ENCODE measurements at places on chromosomes 12 and 14.
A peak's percentile ranks its signal among the peaks of the same experiment; 100 is the strongest.

GRCh38 chr12:120851444-120851843 lies 52.7 kb downstream of the SPPL3 start:
- DNase-seq = no peak

GRCh38 chr12:92452763-92453162 lies 250.0 kb upstream of the PLEKHG7 start:
- DNase-seq = no peak

DNA sequence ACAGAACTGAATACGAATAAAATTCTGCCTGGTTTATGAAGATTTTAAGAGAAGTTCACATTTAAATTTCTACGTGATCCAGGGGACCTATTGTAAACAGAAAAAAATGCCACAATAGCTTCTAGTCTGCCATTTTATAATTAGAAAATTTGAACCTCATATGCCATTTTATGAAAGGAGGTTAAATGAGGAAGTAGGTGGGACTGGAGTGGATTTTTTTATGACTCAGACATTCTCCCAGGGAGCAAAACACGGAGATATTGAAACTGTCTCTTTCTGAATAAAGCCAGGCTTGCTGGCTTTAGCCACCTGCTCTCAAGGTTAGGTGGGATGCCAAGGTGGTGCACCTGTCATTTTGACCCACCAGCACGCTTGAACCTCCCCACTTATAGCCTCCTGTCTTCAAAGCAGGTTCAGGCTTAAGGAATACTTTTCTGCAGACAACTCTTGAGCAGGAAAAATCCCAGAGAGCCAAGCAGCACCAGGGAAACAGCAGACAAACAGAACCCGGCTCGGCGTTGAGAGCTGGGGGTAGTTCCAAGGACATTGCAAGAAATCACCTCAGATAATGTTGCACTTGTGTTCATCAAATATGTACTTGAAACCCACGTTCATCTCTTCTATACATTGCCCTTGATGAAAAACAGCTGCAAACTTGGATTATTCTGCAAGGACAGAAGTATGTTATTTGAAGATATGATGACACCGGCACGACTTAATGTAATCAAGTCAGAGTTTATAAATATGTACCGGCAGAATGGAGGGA lies 203.7 kb downstream of the PPM1H start:
- DNase-seq = no peak

- DNase-seq = no peak
Observed at GRCh38 chr12:102051431-102051965, 10.3 kb downstream of the WASHC3 start.

DNA sequence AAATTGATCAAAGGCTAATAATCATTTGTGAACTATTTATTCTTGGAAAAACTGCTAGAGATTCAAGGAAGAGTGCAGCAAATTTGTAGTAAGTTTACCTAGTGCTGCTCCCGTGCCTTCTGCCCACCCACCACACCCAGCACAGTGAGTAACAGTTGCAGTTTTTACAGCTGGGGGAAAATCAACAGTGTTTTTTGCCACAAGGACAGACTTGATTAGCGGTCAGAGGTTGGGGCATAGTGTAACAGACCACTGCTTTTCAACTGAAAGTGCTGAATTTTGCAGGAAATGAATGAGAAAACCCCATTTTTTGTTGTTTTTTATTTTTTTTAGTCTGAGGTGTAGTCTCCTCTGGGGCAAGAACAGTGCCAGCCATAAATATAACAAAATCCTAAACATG lies 7.5 kb upstream of the KLRK1 start:
- no peak for DNase-seq

GRCh38 chr14:22812744-22813143 lies 2.5 kb downstream of the SLC7A7 start:
- no peak for DNase-seq

DNA sequence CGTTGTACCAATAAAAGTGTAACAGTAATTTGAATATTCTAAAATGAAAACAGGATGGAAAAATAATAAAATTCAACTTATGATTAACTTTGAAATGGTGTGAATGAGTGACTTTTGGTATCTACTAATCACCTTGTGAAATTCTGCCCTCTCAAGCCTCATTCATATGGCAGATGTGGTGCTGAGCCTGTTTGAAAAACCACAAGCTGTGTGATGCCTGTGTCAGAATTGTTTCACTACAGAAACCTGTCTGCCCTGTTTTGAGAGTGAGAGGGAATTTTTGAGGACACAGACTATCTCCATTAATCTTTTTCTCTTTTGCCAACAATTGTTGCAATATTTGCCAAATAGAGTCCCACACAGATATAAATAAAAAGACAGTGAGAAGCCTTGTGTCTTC lies 3.9 kb upstream of the RNU6-7 start:
- no peak for DNase-seq

- no peak for DNase-seq
Observed at GRCh38 chr14:54105898-54106297, 149.3 kb upstream of the BMP4 start.

GRCh38 chr12:109696485-109697269 lies 16.9 kb upstream of the FAM222A start:
- DNase-seq = no peak

- no peak for DNase-seq
Observed at GRCh38 chr14:73630009-73630780, 14.6 kb upstream of the DNAL1 start.

DNA sequence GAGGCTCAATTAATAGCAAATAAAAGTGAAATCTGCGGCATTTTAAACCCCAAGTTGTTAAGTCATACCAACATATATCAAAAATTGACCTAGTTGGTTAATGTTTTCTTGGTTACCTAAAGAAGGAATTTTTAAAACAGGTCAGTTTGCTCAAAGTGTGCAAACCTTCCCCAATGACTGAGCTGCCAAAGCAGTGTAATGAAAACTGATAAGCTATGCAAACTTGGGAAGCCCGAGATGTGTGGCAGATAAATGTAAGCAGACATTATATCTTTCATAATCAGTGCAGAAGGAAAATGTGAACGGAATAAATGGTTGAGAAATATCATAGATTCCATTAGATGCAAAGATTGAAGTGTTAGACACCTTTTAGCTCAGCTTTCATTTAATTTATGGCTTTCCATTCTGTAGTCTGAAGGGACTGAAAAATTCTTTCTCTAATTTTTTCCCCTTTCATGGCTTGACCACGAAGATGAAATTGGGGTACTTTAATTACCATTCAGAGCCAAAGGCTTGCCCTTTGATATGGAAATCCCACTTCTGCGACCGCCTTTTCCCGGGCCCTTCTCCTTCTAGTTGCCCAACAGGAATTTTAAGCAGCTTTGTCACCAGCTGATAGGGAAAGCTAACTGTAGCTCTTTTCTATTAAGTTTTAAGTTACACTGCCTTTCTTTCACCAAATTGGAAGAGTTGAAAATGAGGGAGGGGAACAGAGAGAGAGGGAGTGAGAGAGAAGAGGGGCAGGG lies 306.6 kb upstream of the SOX5 start:
- no peak for DNase-seq

- DNase-seq = no peak
Observed at GRCh38 chr12:39571351-39571750, 48.3 kb downstream of the ABCD2 start.

- no peak for DNase-seq
Observed at GRCh38 chr12:107873223-107873622, 98.7 kb downstream of the ASCL4 start.

DNA sequence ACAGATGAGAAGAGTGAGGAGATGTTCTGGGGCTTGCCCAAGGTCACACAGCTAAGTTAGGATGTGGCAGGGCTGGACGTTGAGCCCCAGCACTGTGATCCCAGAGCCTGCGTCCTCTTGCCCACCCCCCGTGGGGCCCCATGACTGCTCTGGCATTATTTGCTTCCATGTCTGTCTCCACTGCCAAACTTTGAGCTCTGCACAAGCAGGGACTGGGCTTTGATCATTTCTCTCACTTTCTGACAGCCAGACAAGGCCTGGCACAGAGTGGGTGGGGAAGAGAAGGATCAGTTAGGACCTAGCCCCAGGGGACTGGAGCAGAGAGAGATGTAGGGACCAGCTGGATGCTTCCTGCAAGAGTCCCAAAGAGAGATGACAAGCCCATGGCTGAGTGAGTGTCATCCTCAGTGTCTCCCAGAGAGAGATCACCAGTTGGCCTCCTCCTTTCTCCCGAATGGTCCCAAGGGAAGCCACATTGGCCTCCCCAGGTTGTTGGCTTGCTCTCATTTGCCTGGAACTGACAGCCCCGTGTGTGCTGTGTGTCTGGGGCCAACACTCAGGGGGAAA lies 126.7 kb upstream of the PWP1 start:
- DNase-seq = no peak

- no peak for DNase-seq
Observed at GRCh38 chr14:90726656-90727055, 89.6 kb downstream of the TTC7B start.

DNA sequence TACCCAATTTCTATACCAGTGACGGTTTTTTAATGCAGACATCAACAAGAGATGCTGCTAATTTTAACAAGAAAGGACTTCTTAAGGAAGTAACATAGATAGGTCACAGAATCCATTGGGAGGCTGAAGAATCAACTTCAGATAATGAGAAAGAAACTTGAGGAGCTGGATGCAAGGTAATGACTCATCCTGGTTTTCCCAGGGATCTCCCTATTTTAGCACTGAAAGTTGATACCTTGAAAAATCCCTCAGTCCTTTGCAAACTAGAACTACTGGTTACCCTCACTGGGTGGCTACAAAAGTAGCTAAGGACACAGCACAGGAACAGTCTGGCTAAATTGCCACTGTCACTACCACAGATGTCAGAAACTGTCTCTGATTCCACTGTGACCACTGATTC lies 561.9 kb downstream of the FLRT2 start:
- DNase-seq = no peak

GRCh38 chr12:101783150-101783549 lies 43.9 kb upstream of the SYCP3 start:
- DNase-seq = no peak

- no peak for DNase-seq
Observed at GRCh38 chr14:68477461-68478085, 315.3 kb downstream of the ZFP36L1 start.

- no peak for DNase-seq
Observed at GRCh38 chr12:93536766-93537488, 35.5 kb upstream of the SOCS2 start.

DNA sequence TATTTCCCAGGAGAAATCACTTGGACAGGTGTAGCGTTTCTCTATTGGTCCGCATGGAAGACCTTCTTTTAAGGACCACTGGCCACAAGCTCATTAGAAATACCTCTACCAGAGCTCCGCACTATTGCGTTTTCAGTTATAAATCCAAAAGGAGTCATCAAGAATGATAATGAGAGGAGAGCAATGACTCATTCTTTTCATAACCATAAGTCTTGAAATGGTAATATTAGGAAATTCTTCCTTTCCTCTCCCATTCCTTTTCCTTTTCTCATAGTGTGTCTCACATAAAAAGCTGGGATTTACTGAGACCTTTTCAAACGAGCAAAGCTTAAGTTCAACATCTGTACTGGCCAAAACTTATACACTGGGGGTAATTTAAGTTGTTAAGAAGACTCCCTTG lies 215.7 kb downstream of the CPNE8 start:
- DNase-seq = no peak

GRCh38 chr12:70615174-70615866 lies 21.9 kb downstream of the PTPRB start:
- DNase-seq = no peak

DNA sequence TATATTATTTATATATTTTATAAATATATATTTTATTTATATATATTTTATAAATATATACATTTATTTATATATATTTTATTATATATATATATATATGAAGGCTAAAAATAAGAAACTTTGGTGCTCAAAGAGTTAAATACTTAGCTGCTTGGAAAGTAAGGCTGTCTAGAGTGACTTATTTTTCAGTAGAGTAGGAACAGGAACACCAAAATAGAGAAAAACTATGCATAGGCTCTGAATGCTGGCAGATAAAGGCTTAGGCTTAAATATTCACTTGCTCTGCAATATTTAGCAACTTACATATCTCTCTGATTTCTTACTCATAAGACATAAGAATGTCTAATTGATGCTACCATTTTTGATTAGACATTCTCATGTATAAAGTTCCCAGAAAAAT lies 991.2 kb downstream of the VRK1 start:
- no peak for DNase-seq

GRCh38 chr12:114476159-114476558 lies 70.2 kb upstream of the TBX5 start:
- DNase-seq = no peak

- no peak for DNase-seq
Observed at GRCh38 chr12:49578471-49579112, 10.7 kb upstream of the MCRS1 start.

GRCh38 chr12:109870648-109871047 lies 9.7 kb downstream of the GLTP start:
- DNase-seq = no peak

GRCh38 chr14:68703093-68703492 lies 89.8 kb downstream of the ZFP36L1 start:
- DNase-seq = no peak

- DNase-seq = no peak
Observed at GRCh38 chr14:105430042-105430441, 10.4 kb downstream of the MTA1 start.

- no peak for DNase-seq
Observed at GRCh38 chr14:50086321-50086711, 30.1 kb downstream of the VCPKMT start.

GRCh38 chr12:26246483-26247164 lies 51.3 kb downstream of the SSPN start:
- DNase-seq = no peak

- DNase-seq = no peak
Observed at GRCh38 chr14:50985124-50985858, 41.0 kb upstream of the PYGL start.

- DNase-seq = no peak
Observed at GRCh38 chr12:95815632-95816212, 25.2 kb upstream of the NTN4 start.

- DNase-seq = no peak
Observed at GRCh38 chr14:56189307-56189706, 71.1 kb downstream of the PELI2 start.

DNA sequence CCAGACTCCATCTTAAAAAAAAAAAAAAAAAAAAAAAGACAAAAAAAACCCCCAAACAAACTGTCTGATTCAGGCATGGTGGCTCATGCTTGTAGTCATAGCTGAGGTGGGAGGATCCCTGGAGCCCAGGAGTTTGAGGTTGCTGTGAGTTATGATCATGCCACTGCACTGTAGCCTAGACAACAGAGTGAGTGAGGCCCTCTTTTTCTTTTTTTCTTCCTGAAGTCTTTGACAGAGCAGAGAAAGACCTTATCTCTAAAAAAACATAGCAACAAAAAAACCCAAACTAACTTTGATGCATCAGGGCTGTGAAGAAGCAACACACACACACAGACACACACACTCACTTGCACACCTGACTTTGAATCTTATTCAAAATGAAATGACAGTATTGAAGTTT lies 7.7 kb upstream of the AMN1 start:
- DNase-seq = peak; percentile 58
